ENCODE measurements at places on chromosomes 6 and 20.

DNA sequence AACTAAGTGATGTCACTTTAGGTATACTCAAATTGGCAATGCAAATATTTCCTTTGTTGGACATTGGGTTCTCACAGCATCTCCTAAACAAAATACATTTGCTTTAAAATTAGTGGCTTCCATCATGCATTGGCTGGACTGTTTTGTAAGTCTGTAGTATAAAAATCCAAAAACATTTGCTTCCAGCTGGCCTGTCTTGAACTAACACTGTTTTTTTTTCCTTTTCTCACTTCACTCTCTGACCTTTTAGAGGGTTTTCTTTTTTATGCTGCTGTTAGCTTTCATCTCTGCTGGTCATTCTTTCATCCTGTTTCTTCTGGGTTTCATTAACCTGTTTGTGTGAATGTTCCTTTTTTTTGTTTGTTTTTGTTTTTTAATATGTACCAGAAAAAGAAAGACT is 121.7 kb upstream of the MLIP start:
- DNase-seq = no peak

DNA sequence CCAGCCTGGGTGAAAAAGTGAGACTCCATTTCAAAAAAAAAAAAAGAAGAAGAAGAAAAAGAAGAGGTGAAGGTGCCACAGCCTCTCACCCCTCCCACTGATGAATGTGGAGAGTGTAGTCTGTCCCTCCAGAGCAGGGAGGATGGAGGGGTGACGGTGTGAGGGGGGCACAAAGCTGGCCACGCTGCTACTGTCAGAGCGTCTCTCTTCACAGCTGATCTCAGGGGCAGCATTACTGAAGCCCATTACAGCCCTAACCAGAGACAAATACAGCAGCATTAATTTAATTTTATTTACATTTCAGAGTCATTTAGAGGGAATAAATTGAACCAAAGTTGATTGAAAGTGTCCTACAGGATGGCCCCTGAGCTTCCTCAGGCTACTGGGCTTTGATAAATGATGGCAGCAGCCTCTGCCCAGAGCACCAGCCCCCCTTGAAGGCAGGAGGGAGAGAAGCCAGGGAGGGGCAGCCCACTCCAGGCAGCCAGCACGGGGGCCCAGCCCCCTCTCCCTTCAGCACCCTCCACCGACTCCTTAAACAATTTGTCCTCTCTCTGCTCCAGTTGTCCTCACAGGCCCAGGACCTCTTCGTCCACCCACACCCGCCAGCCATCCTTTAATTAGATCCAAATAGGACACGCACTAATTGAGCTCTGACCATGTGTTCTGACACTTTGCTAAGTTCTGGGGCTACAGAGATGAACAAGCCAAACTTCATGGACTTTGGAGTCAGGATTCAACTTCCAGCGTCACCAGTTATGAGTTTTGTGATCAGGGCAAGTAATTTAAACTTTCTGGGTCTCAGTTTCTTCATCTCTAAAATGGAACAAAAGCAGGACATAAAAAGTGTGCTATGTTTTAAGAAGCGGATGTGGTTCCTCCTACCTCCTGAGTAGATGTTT is 18.6 kb upstream of the ZFAND3 start:
- DNase-seq = no peak

- no peak for DNase-seq
These were observed 1.1 kb downstream of the DLK2 start for GRCh38 chr6:43454290-43454695.

- no peak for DNase-seq
These were observed 15.0 kb downstream of the MBOAT1 start for GRCh38 chr6:20197251-20197650.

DNA sequence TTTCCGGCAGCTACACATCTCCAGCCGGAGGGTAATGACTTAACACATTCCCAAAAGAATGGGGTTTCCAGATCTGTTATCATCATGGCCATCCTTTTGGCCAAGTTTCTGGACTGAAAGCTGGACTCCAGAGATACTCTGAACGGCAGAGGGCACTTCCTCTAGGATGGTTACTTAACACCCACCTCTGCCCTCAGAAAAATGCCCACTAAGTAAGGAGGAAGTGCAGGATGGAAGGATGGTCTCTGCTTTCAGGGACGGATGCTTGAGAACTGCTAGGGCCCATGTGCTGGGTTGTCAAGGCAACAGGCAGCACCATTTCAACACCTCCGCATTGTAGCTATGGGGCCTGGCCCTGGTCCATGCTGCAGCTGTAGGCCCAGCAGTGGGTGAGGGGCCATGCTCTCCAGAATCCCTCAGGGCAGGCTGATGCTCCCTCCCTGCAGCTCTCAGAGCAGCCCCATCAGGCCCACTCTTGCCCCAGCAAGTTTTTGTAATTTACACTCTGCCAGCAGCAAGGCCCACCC is 16.5 kb upstream of the TGM3 start:
- no peak for DNase-seq

DNA sequence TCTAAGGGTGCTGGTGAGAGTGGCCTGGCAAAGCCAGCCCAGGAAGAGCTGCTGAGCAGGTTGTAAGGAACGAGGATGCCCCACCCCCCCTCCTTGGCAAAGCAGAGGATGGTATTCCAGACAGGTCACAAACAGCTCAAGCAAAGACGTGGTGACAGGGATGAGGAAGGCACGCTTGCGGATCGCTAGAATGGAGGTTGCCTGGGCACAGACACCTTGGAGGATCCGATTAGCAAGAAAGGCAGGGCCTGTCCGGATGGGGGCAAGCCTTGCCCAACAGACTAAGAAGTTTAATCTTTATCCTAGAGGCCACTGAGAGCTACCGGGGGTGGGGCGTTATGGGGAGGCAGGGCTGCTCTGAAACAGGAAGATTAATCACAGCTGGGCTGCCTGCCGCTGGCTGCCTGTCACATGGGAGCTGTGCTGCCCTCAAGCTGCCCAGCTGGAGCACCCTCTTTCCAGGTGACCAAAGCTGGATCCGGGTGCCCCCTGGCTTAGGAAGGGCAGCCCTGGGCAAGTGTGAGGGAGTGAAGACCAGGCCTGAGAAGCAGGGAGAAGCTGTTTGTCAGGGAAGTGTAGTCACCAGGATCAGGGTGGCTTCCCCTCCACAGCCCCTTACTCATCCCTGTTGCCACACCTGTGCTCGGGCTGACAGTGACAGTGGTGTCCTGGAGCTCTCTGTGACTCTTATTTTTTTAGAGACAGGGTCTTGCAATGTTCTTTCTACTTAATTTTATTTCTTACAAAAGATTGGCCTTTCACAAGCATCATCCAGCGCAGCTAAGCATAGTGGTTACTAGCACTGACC is 9.1 kb upstream of the MAPK13 start:
- DNase-seq = no peak

DNA sequence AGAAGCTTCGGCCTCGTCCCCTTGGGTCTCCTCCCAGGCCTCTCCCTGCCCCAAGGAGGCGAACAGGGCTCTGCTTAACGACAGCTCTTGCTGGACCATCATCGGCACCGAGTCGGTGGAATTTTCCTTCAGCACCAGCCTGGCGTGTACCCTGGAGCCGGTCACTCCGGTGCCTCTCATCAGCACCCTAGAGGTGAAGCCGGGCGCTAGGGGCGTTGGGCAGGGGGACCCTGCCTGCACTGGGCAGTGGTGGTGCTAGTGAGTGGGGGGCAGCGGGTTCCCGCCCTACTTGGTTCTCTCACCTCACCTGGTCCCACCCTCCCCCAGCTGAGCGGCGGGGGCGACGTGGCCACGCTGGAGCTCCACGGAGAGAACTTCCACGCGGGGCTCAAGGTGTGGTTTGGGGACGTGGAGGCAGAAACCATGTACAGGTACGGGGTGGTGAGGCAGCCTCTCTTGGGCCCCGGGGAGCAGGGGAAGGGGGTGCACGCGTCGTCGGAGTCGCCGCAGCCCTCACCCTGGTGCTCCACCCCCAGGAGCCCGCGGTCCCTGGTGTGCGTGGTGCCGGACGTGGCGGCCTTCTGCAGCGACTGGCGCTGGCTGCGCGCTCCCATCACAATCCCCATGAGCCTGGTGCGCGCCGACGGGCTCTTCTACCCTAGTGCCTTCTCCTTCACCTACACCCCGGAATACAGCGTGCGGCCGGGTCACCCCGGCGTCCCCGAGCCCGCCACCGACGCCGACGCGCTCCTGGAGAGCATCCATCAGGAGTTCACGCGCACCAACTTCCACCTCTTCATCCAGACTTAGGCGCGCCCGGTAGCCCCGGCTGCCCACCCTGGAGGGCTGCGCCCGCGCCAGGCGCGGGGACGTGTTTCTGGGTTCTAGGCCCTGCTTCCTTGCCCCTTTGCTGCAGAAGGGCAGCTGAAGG is 8.3 kb upstream of the MATN4 start:
- DNase-seq = no peak

GRCh38 chr6:134452906-134453305 is 135.0 kb upstream of the SGK1 start:
- DNase-seq = no peak

DNA sequence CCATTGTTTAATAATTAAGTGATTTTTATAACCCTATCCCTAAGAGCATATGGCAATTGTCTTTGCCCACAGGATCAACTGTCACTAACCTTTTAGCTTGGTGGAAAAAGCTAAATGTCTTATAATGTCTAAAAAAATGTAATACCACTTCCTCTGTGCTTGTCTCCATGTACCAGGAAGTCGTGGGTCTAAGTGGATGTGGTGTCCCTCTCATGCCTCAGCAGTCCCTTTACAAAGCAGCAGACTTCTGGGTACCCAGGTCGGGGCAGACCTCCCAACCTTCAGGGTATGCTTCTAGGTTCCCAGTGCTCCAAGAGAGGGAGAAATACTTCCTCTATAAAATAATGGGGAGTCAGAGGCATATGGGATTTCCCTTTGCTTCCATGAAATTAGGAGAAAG is 74.7 kb downstream of the ZHX3 start:
- no peak for DNase-seq

DNA sequence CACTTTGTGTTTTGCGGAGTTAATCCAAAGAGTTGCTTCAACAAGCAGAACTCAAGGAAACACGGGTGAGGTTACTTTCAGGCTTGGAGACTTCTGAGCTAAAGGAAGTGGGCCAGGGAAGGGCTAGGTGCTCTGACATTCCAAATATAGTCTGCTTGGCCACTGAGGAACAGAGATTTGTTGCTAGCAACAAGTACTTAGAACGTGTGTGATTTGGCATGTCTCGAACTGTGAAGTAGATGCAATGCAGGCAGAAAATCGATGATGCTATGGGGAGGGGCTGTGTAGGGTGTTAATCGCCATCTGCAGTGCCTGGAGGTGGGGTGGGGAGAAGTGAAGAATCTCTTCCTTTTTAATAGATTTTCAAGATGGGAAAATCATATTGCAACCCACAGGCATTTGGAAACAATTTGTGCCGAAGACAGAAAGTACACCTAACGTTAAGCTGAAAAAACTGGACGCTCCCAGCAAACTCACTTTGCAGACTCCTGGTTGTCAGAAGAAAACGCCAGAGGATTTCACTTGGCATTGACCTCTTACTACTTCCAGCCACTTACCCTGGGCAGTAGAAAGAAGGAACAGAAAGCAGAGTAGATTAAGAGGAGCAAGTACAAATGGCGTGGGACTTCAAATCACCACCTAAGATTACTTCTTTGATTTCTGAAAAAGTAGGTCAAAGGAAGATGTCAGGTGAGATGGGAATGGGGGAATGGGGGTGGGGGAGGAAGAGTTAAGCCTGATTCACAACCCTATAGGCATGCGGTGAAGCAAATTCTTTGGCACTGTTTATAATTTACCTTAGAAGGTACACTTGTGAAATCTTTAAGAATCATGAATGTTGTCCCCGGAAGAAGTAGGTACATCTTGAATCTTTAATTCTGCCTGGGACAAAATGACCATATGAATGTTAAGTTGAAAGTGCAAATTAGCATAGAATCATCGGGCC is 314.1 kb downstream of the CD83 start:
- no peak for DNase-seq

DNA sequence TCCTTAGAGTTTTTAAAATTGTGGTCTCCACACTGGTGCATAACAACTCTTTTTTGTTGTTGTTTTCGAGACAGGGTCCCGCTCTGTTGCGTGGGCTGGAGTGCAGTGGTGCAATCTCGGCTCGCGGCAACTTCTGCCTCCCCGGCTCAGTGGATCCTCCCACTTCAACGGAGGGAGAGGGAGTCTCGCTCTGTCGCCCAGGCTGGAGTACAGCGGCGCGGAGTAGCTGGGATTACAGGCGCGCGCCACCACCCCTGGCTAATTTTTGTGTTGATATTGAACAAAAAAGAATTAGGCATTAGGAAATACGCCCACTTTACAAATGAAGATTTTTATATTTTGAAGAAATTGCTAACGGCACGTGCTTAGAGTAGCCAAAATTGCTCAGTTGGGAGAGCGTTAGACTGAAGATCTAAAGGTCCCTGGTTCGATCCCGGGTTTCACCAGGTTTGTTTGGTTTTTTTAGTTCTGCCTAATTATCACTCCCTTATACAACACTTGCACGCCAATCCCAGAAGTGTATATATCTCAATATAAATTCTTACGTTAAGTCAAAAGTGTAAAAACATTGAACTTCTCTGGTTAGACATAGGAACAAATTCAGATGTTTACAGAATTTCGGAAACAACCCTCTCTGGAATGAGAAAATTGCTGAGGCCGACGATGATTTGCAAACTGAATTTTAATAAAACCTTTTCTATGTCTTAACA is 159.6 kb downstream of the TRIM27 start:
- DNase-seq = no peak

GRCh38 chr6:168527451-168528210 is 86.6 kb downstream of the SMOC2 start:
- no peak for DNase-seq

DNA sequence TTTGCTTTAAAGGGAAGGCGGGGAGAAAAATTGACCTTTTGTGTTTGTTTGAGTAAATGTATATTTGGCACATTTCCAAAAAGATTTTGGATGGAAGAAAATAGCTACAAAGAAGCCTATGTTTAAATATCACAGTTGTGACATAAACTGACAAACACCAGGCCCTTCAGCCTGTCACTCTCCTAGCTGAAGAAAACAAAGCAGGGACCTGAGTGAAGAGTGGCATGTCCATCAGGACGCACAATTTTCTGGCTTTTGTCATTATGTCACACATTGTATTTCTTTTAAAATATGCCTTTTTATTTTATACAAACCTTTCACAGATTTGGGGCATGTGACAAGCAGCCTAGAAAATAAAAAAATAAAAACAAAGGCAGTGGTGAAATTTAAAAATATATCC is 241.2 kb downstream of the OGFRL1 start:
- DNase-seq = no peak

DNA sequence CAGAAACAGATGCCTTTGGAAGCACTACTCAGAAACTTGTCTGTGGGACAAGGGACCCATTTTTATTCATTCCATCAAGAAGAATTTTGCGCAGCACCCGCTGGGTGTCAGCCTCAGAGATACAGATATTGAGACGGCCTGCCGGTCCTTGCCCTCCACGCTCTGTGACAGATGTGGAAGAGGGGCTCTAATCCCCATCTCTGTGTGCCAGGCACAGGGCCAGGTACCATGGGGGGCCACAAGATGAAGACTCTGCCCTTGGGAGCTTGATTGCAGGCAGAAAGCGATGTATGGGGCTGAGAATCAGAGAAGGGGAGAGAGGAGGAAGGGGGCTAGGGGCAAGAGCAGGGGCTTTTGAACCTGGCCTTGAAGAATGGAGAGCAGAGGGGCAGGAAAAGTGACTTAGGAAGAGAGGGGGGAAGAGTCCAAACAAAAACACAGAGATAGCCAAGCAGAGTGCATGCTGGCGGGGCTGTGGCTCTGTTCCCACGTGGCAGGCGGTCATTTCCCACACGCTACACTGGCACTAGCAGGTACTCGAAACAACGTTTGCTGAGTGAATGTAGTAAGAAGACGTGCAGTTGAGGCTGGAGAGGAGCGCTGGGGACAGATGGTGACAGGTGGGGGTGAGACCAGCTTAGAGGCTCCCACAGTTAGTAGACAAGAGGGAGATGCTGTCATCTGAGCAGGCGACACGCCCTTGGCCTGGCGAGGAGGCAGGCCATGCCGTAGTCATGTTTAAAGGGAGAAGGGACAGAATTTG is 170.3 kb upstream of the SNX9 start:
- no peak for DNase-seq
